ENCODE measurements at places on chromosomes 2 and 18.

- DNase-seq = no peak
These were observed 61.1 kb upstream of the NFATC1 start for GRCh38 chr18:79334496-79335233.

DNA sequence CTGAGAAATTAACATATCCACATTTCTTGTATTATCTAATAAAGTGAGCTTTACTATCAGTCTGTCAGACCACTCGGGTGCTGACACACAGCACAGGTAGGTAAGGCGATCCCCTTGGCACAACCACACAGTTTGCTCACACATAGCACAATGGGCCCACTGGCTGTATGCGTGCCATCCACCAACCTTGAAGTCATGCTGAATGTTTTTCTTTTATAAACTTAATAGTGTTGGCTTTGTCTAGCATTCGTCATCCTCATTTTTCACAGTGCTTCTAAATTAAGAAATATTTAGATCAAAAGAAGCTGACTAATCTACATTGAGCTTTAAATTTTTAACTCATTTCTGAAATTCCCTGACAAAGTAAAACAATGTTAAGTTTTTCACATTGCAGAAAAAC lies 50.0 kb upstream of the PAPOLG start:
- DNase-seq = no peak

- DNase-seq = no peak
These were observed 71.9 kb downstream of the WDR7 start for GRCh38 chr18:56723068-56723467.

DNA sequence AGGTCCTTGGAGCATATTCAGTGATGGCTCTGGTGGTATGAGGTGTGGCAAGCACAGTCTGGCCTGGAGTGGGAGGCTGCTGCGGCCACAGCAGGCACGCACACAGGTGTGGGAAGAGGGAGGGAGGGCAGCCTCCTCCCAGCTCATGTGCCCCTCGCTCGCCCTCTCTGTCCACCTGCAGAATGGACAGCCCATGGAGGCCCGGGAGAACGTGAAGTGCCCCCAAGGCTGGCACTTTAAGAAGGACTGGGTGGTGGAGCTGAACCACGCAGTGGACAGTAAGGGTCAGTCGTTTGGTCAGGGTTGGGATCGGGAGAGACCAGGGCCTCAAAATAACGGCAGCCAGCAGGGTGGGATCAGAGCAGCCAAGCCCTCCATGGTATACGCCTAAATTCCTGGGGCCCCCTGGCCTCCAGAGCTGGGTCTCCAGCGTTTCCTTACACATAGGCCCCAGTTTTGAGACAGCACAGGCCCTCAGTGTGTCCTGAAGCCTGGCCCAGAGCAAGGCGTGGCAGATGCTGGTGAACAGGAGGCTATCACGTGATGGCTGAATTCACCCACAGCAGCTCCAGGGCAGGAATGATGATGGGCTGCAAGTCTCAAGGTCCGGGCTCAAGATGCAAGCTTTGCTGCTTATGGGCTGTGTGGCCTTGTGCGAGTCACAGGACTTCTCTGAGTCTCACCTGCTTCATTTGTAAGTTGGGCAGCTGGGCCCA lies 47.9 kb downstream of the FER1L5 start:
- DNase-seq = no peak

DNA sequence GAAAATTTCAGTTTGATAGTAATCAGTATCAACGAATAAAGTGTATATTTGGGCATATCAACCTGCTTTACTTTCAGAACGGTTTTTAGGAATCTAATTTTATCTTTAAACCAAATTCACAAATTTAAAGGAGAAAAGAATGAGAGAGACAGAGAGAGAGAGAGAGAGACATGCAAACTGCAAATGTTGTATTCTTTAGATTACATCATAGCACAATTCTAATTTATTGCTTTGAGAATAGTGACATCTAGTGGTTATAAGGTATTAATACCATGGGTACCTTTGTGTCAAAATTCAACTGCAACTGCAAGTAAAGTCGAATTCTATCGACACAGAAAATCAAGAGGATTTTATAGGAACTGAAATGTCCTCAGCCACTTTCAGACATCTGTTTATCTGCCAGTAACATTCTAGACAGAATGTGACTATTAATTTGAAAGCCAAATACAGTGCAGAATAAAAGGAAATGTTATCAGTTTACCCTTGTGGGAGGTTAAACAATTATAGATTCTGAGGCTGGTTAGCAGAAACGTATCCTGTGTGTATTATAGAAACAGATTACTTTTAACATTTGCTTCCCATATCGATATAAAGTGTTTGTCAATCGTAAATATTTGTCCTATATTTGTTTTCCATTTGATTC lies 529.8 kb upstream of the VRK2 start:
- peak; percentile 63 for DNase-seq

DNA sequence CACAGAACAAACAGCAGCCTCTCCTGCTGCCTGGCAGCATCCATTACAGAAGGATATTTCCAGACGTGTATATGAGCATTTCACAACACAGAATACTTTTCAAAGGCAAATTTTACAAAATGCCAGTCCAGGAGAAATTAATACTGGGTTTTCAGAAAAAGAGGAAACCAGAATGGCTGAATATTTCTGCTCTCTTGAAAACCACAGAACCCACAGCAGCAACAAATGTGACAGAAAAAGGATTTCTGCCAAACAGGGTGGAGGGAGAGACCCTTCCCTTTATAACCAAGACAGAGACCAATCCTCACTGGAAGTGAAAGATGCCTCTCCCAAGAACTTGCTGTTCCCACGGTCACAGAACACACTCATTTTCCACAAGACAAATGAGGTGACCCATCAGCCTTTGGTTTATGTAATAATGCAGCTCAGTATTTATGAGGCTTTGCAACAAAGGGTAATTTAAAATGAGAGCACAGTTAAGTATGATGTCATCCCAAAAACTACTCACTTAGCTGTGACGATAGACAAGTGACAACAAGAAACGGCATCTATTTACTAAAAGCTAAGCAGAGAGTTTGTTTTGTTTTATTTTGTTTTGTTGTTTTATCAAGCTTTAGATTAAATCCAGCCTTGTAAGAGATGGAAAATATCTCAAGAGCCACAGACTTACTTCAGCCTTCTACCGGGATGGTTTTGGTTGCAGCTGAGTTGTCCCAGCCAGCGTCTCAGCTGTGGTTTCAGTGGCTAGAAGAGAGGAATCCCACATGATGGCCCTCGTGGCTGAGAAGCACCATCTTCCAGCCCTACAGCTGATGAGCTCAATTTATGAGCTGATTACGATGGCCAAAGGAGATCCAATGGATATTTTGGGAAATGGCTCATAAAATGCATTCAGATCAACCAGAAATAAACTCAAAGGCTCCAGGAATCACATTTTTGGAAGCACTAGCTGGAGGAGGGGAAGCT lies 249.3 kb upstream of the AGAP1 start:
- DNase-seq = no peak

GRCh38 chr2:134217924-134218323 lies 35.9 kb upstream of the MGAT5 start:
- no peak for DNase-seq

GRCh38 chr2:112137516-112138158 lies 548 bp upstream of the FBLN7 start:
- peak; percentile 65 for DNase-seq

- no peak for DNase-seq
These were observed 9.0 kb upstream of the ONECUT2 start for GRCh38 chr18:57426187-57426586.

DNA sequence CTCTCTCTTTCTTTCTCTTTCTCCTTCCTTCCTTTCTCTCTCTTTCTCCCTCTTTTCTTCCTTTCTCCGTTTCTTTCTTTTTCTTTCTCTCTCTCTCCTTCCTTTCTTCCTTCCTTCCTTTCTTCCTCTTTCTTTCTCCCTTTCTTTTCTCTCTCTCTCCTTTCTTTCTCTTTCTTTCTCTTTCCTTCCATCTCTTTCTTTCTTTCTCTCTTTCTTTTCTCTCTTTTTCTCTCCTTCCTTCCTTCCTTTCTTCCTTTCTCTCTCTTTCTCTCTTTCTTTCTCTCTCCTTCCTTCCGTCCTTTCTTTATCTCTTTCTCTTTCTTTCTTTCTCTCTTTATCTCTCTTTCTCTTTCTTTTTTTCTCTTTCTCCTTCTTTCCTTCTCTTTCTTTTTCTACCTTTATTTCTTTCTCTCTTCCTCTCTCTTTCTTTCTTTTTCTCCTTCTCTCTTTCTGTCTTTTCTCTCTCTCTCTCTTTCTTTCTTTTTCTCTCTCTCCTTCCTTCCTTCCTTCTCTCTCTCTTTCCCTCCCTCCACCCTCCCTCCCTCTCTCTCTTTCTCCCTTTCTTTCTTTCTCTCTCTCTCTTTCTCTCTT lies 32.3 kb upstream of the ODC1 start:
- DNase-seq = no peak

DNA sequence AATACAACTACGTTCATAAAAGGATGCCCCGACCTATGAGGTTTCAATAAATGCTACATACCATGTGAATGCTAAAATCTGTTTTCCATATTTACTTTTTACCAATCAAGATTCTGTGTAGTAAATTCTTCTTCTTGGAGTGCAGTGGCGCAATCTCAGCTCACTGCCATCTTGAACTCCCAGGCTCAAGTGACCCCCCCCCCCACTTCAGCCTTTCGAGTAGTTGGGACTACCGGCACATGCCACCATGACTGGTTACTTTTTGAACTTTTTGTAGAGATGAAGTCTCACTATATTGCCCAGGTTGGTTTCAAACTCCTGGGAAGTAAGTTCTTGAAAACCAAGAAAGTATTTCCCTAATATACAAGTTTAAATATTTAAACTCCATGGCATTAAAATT lies 14.4 kb upstream of the USP34 start:
- DNase-seq = no peak

GRCh38 chr2:31312898-31313297 lies 78.9 kb downstream of the EHD3 start:
- no peak for DNase-seq

DNA sequence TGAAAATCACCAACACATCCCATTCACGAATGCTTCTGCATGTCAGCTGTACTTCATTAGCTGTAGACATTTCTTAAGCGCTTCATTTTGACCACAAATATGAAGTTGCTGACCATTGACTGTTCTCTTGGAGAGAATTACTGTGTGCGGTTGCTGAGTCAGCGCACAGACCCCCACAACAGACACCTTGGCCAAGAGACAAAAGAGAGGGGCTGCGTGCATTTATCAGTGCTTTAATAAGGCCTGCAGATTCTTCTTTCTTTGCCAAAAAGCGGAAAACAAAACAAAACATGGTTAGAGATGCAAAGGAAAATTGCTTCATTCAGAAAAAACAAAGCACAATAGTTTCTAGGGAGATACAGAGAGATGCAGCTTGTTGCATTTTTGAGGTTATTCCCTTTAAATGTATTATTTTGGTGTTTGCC lies 174.7 kb downstream of the ACKR3 start:
- DNase-seq = no peak

DNA sequence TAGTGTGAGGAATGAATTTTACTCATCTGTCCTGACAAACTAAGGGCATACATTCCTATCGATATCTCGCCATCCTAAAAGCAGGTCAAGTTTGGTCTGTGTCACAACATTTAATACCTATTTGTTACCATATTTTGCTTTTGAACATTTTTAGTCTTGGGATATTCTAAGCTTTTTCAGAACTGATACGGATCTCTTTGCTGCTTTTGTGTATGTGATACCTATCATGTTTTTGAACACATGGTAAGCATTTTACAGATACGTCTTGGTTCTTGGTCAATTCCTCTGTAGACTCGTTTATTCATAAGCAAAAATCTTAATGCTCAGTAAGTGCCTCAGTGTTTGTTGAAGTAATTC lies 592 bp downstream of the ZNF397 start:
- DNase-seq = peak; percentile 39

DNA sequence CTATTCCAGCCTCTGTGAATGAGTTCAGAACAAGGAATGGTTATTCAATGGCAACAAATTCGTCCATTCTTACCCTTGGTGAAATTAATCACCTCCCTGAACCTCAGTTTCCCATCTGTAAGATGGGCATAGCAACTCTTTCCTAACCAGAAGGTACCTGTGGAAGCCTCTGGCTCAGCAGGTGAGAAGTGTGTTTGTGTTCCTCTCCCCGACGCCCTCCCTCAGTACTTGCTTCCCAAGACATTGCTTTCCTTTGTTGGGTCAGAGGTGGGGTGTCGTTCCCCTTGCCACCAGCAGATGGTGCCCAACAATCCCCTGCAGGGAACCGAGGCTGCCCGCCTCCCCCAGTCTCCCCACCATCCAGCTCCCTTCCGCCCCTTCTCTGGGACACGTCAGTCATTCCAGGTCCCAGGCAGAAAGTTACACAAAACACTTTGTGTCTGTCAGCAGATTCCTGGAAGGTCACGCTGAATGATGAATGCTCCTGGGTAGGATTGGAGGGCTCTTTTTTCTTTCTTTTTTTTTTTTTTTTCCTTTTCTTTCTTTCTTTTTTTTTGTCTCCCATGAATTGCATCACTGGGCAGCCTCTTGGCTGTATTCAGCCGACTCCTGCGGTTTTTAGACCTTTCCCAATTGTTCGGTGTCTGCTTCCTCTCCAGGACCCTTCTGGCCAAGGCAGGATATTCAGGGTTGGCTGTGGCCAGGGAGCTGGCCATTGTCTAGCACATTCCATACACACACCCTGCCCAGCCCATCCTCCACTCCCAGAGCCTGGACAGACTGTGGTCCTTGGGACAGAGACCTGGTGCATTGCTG lies 117.3 kb downstream of the LPIN1 start:
- DNase-seq = peak; percentile 93

- DNase-seq = peak; percentile 71
These were observed 8.4 kb downstream of the YPEL5 start for GRCh38 chr2:30155202-30155601.

DNA sequence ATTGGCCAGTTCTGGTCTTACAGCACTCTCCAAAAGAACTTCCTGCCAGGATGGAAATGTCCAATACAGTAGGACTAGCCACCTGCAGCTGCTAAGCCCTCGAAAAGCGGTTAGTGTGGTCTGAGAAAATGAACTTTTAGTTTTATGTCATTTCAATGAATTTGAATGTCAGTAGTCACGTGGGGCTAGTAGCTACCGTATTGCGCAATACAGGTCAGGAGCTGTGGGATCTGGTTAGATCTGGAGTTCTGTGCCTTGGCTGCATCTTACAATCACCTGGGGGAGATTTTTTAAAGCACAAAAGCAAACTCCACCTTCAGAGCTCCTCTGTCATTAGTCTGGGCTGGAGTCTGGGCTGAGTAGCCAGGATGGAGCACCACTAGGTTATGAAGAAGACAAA lies 35.9 kb downstream of the C1QL2 start:
- DNase-seq = no peak

GRCh38 chr2:10271946-10272345 lies 30.8 kb upstream of the HPCAL1 start:
- DNase-seq = no peak

- no peak for DNase-seq
These were observed 90.5 kb downstream of the CHST9 start for GRCh38 chr18:27094621-27095020.

GRCh38 chr2:53911434-53912189 lies 51.8 kb upstream of the GPR75 start:
- peak; percentile 20 for DNase-seq

DNA sequence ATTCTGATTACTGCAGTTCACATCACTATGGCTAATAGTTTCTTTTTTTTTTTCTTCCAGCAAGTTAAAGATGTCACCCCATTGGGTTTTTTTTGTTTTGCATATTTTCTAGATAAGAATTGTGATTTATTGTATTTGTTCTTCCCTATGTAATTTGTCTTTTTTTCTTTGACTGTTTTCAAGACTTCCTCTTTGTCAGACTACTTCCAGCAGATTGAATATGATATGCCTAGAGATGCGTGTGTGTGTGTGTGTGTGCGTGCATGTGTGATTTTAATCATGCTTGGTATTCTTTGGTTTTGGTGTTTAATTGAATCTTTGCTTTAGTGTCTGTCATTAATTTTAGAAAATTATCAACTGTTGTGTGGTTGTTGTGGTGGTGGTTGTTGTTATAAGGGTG lies 166.7 kb upstream of the SLC39A10 start:
- no peak for DNase-seq
